ENCODE measurements at places on chromosomes 1 and 21.

- no peak for DNase-seq
These were observed 973 bp downstream of the SDF4 start for GRCh38 chr1:1230656-1231399.

DNA sequence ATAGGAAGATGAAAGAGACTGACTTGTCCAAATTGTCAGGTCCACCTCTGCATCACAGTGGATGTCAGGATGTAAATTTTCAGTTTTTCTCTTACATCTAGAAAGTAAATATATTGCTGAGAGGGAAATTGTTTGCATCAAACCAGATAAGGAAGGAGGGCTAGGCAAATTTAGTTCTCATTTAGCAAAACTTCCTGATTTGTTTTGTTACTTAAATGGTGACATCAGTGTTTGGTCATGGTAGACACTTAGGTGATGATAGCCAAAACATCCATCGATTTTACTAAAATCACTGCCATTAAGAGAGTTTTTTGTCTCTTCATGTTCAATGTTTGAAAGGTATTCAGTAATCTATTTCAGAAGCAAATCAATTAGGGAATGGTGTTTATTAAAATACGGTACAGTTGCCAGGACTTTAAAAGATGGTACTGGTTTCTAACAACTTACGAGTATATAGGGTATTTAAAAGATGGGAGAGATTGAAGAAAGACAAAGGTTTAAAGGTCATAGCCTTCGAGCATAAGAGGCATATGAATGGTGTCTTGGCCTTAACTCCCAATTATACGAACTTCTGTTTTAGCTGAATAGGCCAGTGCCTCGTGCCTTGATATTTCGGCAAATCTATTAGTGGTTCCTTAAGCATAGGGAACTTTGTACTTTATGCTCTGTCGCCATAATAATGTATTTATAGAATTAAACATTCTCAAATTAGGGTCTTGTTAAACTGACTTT, 3.0 kb downstream of the IER5 start:
- DNase-seq, result no peak

DNA sequence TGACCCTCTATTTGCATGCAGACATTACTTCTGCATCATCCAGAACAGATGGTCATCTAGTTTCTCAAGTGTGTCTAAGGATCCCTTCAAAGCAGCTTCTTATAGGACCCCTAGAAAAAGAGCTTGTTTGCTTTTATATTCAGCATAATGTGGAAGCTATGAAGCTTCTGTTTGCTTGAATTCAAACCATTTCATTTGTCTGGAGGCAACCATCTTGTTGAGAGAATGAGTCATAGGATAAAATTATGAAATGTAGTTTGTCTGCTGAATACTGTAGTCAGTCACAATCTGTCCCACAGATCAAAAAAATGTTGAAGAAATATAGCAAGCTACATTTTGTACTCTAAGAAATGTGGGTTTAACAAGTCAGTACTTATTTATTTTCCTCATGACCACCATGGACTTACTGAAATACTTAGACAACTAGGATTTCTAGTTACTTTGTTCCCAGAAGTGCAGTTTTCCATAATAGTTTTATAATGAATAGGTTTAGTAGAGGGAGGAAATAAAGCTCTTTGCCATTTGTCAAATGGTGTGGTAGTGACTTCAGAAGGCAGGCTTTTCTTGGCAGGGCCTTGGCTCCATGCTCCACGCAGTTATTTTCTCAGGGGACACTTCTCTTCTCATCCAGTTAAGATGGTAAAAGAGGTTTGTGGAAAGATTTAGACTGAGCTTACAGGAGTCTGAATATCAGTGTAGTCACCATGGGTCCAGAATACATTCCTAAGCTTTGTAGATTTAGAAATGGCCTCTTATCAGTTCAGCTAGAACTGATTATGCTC, 74.8 kb upstream of the DEPDC1 start:
- no peak for DNase-seq

- no peak for DNase-seq
These were observed 421.5 kb downstream of the RWDD3 start for GRCh38 chr1:95655321-95656020.

GRCh38 chr1:201570181-201570885, 31.4 kb downstream of the NAV1 start:
- DNase-seq, result no peak

DNA sequence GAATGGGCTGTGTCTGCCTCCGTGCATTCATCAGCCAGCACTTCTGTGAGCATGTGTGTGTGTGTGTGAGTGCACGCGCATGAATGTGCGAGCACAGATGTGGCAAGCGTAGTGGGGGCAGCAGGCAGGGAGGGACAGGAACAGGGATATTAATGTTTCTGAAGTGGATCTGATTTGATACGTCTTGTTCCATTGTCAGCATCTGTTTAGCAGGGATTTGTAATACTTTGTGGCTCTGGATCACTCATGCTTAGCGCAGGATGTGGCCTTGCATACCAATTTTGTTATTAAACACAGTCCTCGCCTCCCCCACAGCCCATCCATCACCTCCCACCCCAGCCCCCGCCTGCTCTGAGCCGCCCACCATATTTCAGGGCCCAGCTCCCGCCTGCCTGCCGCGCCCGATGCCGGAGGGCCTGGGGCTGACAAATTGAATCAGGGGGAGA, 52.4 kb downstream of the TMEM53 start:
- DNase-seq, result no peak

GRCh38 chr1:90970208-90970607, 51.6 kb downstream of the ZNF644 start:
- no peak for DNase-seq

DNA sequence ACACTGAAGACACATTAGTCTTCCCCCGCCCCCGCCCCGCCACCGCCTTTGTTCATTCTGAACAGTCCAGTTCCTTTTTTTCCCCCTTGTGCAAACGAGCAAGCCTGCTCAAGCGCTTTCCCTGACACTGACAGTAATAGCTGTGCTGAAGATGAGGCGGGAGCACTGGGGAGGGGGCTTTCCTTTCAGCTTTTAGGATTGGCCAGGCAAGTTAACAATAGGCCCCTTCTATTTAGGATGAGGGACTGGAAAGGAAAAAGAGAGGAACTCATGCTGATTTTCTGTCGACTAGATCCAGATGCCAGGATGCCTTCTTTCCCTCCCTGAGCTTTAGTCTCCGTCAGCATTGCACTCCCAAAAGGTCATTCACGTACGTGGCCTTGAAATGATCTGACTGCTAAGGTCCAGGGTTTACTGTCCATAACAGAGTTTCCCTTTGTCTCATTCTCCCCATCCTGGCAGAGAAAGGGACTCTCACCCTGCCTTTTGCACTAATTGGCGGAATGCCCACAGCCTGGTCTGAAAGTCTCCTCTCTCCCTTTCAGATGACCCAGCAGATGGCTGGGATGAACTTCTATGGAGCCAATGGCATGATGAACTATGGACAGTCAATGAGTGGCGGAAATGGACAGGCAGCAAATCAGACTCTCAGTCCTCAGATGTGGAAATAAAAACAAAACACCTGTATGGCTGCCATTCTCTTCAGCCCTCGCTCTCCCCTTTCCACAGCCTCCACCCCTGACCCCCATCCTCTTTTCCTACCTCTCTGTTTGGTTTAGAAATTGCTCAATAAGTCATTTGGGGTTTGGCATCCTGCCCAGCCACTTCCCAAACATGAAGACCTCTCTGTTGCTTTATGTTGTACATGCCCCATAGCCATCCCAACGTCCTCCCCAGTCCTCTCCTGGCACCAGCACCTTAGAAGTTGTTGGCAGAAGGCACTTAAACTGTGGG, 28.6 kb upstream of the ZFP69B start:
- DNase-seq, result no peak

DNA sequence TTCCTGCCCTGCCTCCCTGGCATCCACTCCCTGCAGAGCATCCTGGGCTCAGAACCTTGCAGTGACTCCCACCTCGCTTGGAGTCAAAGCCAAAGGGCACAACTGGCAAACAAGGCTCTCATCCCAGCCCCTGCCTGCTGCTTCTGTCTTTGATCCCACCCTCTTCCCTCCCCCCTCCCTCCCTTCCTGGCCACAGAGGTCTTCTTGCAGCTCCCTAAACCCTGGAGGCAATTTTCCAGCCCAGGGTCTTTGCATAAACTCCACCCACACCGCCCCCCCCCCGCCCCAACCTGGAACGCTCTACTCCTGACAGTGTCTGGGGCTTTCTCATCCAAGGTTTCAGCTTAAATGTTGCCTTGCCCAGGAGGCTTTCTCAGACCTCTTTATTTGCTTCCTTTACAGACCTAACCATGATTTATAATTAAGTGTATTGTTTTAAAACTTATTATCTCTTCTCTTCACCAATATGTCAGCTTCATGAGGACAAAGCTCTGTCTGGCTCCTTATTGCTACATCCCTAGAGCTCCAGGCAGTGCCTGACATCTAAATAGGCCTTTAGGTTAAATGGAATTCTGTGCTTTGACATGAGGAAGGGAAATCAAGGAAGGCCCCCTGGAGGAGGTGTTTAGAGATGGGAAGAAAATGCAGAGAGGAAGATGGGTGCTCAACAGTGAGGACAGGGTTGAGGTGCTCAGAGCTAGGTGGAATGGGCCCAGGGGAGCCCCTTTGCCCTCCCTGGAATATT, 37.7 kb upstream of the PADI1 start:
- DNase-seq, result no peak

GRCh38 chr1:210830034-210831028, 303.6 kb downstream of the KCNH1 start:
- DNase-seq, result no peak

- DNase-seq, result no peak
These were observed 93.7 kb downstream of the TTC3 start for GRCh38 chr21:37166733-37167132.
